ENCODE measurements at places on chromosomes 4 and X.

- no peak for DNase-seq
Measured at GRCh38 chr4:5995901-5996623, 22.2 kb downstream of the C4orf50 start.

DNA sequence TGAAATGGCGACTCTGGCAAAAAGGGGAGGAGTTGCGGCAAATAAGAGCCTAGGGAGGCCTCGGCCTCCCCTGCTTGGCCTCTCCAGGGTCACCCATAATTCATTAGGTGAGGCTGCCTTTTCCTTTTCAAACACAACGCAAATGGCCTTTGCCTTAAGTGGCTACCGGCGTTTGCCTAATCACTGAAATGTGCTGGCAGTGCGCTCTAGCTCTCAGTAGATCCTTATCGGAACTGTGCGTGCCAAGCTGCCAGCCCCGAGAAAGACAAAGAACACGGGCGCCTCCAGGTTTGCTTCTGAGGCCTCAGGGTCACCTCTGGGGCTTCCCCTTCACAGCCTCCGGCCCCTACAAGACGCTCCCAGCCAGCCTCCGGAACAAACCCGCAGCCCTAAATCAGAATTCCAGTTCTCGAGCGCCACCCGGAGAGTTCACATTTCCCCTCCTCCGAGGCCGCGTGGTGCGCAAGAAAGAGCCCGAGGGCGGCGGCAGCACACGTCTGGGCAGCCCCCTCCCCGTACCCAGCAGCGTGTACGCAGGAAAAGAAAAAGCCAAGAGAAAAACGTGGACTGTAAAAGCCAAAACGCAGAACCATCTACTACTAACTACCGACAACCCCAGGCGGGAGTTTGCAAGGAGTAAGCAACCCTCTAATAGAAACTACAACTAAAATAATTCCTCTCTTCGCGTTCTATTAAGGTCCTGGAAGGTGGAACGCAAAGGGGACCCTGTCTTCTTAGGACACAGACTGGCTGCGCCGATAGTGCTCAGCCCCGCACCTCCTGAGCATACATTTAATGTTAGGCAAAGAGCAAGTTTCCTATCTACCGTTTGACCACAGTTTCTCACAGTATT lies 76.5 kb upstream of the BCOR start:
- DNase-seq = no peak

GRCh38 chr4:19224820-19225219 lies 1026.9 kb upstream of the SLIT2 start:
- peak; percentile 9 for DNase-seq

GRCh38 chr4:121597346-121597934 lies 99.3 kb downstream of the ANXA5 start:
- DNase-seq = peak; percentile 15

GRCh38 chr4:52244848-52245247 lies 193.7 kb downstream of the SPATA18 start:
- DNase-seq = no peak

GRCh38 chr4:53494851-53495250 lies 96.4 kb downstream of the LNX1 start:
- no peak for DNase-seq

DNA sequence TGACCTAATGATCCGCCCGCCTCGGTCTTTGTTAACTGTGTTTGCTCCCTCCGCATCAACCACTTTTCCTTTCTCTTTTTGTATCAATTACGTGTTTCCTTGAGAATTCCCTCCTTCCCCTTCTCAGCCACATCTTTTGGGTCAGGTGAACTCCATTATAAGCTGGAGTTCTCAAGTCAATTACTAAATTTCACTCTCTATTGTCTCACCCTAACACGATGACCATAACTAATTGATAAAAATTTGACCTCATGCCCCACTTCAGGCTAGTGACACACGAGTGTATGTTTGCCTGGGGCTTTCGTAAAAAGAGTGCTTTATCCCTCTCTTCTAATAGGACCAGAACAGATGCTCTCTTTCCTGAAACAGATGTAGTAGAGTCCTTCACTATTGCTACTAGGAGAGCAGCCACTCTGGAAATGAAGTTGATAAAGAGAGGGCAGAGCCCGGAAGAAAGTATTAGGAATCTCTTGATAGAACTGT lies 403.6 kb upstream of the ANXA10 start:
- no peak for DNase-seq

DNA sequence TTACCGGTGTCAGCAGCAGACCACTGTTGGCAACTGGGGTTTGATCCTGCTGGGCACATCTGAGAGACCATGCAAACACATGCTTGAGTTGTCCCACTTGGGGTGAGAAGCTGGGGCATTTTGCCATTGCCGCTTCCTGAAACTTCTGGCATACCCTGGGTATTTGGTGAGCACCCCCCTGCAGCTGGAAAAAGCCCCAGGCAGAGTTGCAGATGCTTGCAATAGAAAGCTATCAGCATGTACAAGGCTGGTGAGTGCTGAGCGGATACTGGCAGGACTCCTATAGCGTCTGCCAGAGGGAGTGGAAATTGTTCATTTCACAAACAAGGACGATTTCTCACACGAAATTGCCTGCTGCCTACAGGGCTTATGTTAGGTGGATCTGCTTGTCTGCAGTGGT lies 32.3 kb downstream of the SUPT20HL1 start:
- DNase-seq = no peak

DNA sequence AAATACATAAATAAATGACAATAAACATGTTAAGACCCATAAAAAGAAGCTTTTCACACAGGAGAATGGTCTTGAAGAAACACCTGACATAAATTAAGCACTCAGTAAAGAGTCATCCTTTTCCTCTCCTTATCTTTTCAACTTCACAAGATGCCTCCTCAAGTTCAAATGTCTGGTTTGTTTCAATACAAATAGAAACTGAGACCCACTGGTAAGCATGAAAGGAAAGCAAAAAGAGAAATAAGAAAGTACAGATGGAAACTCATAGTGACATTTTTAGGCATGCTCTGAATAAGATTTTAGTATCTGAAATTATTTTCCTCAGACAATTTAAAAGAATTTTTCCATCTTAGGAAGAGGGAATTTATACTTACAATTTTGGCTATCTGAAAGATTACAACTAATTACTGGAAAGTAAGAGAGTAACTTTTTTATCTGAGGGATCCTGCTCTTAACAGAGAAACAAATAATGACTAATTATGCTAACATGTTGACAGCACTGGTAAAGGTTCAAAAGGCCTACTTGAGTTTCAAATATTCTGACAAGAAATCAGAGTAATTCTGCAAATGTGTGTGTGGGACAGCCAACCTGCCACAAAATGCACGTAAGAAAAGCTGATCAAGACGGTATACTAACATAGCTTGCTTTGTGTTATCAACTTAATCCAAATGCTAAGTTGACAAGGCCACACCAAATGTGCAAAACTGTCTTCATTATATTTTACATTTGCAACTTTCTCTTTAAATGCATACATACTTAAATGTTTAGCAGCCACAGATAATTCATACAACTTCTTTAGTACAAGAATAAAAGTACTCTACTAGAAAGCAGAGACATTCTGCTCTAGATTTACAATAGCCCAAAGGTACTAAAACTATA lies 113.0 kb downstream of the IQCM start:
- no peak for DNase-seq

DNA sequence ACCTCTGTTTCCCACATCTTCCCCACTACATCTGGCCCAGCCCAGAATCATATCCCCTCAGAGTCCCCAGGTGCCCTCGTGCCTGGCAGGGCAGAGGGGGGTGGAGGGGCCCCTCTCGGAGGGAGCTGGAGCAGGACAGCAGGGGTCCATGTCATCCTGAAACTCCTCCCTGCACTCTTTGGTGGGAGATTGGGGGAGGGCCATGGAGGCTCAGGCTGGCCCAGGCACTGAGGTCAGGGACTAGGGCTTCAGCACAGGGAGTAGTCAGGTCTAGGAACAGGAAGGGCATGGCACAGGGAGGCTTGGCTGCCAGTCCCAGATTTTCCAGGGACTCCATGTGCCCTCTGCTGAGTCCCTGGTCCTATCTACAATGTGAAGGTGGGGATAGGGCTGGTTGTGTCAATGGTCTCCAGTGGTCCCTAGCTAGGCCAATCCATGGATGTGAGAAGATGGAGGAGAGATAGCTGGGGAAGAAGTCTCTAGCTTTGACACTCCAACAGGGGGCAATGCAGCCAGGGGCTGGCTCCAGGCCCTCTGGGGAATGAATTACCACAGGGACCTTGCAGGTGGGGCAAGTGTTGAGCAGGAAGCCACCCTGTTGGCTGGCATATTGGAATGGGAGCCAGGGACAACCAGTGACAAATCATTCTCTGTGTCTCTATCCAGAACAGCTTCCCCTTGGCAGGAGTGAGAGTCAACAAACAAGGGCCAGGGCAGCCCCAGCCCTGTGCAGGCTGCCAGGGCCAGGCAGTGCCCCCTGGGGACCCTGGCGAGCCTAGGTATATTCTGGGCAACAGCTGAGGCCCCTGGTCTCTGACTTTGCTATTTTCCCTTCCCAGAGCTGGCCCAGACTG lies 154.4 kb downstream of the EFNB1 start:
- DNase-seq = no peak

DNA sequence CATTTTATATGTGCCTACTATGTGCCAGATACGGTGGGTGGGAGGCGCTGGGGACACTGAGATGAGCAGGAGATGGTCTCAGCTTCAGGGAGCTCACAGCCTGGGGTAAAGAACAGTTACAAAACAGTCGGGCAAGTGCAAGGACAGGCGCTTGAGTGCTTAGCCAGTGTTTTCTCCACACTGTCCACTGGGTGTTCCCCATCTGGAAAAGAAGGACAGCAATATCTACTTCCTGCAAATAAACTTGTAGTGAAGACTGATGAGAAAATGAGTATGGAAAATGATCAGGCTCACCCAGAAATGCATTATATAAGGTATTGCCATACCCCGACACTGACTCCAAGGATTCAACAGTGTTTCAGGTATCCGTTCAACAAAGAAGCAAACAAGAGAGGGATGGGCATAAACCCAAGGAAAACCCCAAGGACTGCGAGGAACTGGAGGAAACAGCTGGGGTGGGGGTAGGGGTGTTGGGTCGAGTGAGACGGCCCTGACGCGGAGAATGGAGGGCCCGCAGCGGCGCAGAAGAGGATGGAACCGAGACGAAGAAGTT lies 835 bp downstream of the TMEM185A start:
- no peak for DNase-seq

GRCh38 chrX:20693078-20693477 lies 426.4 kb upstream of the RPS6KA3 start:
- DNase-seq = no peak

GRCh38 chr4:7526491-7526890 lies 91.8 kb upstream of the PSAPL1 start:
- no peak for DNase-seq

GRCh38 chr4:175762582-175762981 lies 49.5 kb downstream of the GPM6A start:
- no peak for DNase-seq
